ENCODE measurements at places on chromosomes 2 and 18.

DNA sequence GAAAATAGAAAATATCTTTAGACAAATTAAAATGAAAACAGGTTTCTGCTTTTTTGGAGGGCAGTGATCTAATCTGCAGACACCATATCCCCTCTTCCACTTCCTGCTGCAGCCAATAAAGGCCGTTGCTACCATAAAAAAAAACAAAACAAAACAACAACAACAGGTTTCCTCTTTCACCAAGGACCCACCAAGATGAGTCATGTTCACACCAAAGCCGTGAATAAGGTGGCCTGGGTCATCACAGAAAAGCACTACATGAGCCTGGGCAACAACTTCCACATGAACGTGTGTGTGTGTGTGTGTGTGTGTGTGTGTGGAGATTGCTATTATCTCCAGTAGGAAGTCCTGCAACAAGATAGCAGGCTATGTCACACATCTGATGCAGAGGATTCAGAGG, 24.8 kb upstream of the TFCP2L1 start:
- DNase-seq: no peak

DNA sequence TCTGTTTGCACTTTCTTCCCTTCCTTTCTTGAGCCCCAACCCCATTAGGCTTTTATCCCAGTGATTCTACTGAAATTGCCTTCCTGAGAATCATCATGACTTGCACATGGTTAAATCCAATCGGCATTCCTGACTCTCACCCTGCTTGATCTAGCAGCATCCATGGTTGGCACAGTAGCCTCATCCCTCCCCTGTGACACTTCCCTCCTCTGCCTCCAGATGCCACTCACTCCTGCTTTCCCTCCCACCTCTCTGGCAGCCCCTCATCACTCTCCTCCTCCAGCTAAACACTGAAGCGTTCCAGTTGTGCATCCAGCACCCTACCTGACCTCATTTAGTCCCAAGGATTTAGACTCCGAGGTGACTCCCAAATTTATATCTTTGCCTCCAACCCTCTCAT, 114.7 kb downstream of the GALNT14 start:
- no peak for DNase-seq

DNA sequence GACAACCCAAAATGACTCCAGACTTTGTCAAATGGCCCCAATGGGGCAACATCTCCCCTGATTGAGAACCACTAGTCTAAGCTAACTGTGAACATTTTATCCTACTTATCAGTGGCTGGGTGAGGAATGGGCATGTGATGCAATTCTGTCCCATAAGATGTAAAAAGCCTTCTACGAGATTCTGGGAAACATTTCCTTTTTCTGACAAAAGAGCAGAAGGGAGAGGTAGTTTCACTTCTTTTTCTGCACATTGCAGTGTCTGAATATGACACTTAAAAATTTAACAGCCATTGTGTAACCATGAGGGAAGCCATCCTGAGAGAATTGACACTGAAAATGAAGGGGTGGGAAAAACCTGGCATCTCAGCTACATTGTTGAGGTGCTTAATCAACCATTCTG, 17.3 kb upstream of the MARCHF4 start:
- DNase-seq: no peak

GRCh38 chr2:158457826-158458616, 1.3 kb downstream of the PKP4 start:
- DNase-seq: peak; percentile 68

DNA sequence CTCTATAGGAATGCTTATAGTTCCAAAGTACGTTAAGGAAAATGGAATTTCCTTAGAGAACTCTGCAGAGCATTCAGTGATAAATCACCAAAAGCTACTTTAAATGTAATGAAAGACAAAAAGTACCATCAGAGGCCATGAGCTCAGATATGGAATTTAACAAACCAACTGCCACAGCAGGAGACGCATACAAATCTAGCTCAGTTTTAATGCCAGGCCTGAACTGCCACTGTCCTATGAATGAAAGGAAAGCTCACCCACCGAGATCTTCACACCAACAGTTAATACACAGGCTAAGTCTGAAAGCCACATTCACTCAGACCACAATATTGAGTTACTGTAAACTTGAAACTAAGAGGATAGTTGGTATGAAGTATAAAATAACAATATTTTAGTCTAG, 126.8 kb downstream of the ZNF516 start:
- DNase-seq: no peak

DNA sequence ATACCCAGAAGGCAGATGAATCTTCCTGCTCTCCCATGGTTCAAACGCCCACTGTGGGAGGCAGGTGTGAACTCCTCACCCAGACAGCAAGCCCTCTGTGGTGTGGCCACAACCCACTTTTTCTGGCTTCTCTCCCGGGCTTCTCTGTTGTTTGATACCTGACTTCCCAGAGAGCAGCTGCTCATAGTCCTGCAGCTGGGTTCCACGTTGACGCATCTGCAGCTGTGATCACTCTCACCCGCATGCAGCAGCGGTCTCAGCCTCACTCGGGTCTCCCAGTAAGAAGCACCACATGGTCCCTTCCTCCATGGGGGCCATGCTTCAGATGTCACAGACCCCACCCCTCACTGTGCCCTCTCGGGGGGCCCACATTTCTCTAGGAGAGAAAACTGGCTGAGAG, 3.5 kb downstream of the ASPRV1 start:
- peak; percentile 21 for DNase-seq

GRCh38 chr2:201980389-201980821, 53.2 kb upstream of the FZD7 start:
- DNase-seq: no peak

GRCh38 chr2:122692400-122693083, 937.1 kb downstream of the TSN start:
- no peak for DNase-seq

DNA sequence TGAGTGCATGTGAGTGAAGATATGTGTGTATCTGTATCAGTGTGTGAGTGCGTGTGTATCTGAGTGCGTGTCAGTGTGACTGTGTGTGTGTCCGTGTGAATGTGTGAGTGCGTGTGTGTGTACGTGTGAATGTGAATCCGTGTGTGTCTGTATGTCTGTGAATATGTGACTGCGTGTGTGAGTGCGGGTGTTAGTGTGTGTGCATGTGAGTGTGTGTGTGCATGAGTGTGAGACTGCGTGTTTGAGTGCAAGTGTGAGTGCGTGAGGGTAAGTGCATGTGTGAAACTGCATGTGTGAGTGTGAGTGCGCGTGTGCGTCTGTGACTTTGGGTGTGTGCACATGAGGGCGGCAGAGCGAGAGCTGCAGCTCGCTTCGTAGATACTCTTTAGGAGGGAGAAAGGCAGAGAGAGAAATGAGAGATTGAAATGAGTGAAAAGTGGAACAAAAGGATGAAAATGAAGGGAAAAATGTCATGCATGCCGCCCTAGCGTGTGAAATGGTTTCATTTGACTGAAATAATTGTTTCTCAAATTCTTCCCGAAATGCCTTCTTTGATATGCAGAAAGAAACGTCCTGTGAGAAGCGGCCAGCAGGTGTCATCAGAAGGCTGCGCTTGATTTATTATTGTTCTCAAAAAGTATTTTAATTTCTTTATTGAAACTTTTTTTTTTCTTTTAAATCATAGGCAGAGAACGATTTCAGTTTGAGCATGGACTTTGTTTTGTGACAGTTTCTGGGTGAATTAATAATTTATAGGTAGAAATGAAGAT, 25.6 kb downstream of the ZNF407 start:
- no peak for DNase-seq

- no peak for DNase-seq
Measured at GRCh38 chr2:1295740-1296139, 117.5 kb upstream of the TPO start.

DNA sequence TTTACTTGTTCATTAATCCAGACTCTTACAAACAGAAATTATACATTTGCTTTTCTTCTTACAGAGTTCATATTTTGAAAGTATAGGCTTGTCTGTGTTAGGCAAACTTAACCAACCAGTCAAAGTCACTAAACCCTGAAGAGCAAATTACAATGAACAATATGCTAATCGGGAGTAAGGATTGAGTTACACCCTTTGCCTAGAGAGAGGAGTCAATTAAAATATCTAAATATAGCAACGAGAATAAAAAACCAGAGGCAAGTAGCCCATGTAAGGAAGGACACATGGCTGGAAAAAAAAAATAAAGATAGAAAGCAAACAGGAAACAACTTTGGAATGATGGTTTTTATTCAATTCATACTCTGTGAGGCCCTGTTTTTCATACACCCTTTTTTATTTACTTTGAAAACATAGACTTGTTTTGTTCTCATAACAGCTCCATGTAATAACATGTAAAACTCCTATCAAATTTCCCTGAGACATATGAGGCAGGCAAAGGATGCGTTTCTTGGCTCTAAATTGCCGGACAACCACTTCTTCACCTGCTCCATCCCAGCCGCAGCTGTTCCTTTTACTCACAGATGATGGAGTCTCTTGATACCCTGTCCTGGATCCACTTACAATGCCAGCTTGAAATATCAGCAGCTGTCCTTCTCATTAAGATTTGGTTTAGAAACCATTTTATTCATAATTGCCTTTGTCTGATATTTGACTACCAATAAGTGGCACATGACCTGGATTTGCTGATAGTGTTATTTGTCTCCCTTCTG, 767.7 kb upstream of the GCFC2 start:
- DNase-seq: no peak

DNA sequence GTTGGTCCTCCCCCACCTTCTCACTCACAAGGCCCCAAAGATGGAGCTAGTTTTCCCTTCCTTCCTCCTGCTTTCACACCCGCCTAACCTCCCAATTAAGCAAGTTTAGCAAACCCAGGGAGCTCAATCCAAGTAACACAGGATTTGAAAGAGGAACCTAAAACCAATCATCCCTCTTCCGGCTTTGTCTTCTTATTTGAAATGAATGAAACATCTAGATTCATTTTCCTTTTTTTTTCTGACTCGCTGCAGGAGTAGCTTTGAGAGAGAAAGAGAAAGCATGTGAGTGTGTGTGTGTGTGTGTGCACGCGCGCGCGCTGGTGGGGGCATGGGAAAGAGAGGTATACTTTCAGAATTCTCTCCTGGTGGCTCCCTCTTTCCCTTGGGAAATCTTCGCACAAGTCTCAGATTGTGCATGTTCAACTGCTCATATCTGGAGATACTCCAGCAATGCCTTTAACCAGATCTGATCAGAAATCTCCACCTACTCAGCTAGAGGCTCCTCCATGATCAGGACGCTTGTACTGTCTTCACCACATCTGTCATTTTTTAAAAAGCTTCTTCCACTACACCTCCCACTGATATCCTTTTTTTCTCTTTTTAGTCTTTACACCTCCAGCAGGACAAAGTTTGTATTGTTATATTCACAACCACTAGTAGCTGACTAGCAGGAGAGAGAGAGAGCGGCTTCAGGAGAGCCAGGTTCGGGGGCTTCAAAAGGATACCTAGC, 1.7 kb downstream of the SLC8A1 start:
- no peak for DNase-seq

GRCh38 chr18:6069103-6069502, 173.8 kb upstream of the TMEM200C start:
- no peak for DNase-seq

DNA sequence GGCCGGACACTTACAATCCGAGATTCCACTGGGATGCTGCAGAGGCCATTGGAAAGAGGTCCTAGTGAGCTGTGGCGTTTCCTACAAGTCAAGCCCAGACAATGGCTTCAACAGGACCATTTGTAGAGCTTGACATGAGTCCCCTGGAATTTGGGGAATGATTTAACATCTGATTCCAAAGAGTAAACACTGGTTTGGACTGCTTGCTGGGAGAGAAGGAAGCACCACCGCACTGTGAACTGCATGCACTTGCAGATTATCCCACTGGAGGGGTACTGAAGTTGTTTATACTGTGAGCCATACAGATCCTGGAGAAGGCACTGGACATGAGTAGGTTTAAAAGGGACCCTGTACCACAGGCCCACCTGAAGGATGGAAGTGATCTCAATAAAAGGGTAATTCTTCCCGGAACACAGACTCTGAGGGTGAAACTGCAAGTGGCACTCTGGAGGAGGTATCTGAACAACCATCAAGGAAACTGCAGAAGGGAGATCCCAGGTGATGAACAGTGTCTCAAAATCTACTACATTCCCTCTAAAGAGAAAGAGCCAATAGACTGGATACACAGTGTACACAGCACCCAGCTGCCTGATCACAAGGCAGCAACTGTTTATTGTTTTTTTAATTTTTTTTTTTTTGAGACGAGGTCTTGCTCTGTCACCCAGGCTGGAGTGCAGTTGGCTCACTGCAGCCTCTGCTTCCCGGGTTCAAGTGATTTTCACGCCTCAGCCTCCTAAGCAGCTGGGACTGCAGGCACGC, 4.3 kb upstream of the RAB6C start:
- DNase-seq: no peak

- no peak for DNase-seq
Measured at GRCh38 chr2:173231465-173231864, 123.2 kb upstream of the CDCA7 start.

DNA sequence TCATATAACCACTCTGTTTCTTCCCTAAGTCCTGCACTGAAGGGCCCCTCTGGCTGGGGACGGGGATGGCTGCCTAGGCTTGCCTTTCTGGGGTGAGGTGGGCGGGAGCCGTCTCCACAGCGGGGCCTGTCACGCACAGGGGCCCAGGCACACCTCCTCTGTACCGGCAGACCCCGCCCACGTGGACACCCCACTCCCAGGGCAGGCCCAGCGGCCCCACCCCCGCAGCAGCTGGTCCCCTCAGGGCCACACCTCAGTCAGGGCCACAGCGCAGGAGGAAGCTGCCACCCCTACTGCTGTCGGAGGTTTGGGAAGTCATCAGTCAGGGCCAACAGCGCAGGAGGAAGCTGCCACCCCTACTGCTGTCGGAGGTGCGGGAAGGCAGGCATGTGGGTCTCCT, 257.6 kb upstream of the RAB6C start:
- DNase-seq: no peak

GRCh38 chr2:240584486-240585031, 2.0 kb upstream of the CAPN10 start:
- no peak for DNase-seq
